ENCODE measurements at places on chromosomes 6 and 20.

DNA sequence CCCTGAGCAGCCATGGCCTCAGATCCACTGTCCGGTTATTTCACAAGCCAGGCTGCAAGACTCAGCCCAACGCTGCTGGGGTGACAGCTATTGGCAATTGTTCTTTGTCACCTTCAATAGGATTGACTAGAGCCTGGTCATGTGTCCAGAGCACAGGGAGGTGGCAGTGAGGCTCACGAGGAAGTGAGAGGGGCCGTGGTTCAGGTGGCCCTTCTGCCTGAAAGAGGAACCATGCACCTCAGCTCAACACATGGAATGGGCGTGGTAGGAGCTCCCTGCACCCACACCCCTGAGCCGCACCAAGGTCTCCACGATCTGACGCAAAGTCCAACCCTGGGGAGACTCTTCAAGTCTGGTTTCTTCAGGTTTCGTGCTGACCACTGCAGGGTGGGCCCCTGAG lies 184.8 kb upstream of the CDH4 start:
- DNase-seq, result no peak

DNA sequence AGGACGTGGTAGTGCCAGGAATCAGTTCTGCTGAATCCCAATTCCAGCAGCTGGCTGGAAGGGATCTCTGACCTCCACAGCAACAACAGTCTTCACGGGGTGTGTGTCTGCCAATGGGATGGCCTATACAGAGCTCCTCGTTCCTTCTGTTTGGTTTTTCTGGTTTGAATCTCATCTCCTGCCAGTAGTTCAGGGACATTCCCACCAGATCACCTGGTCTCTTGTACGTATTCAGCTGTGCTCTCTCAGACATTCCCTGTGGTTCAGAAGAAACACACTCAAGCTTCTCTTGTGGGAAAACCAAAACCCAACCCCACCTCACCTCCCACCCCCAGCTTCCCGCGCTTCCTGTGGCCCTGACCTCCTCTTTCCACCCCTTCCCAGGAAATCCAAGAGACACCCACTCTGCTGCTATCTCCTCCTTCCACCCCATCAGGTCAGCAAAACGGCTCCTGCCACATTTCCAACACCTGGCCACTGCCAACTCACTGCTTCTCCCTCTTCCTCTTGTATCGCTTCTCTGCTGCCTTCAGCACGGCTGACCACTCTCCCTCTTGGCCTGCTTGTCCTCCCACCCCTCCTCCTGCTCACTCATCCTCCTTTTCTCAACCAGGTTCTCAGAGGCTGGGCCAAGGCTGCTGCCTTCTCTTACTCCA lies 63.3 kb upstream of the PTGIS start:
- no peak for DNase-seq

GRCh38 chr6:168273441-168274036 lies 46.0 kb downstream of the DACT2 start:
- DNase-seq, result no peak

GRCh38 chr6:105641504-105641903 lies 238.6 kb upstream of the PREP start:
- no peak for DNase-seq

GRCh38 chr6:36677753-36678487 lies 594 bp upstream of the CDKN1A start:
- no peak for DNase-seq

GRCh38 chr20:59672576-59672975 lies 68.2 kb downstream of the PHACTR3 start:
- no peak for DNase-seq

DNA sequence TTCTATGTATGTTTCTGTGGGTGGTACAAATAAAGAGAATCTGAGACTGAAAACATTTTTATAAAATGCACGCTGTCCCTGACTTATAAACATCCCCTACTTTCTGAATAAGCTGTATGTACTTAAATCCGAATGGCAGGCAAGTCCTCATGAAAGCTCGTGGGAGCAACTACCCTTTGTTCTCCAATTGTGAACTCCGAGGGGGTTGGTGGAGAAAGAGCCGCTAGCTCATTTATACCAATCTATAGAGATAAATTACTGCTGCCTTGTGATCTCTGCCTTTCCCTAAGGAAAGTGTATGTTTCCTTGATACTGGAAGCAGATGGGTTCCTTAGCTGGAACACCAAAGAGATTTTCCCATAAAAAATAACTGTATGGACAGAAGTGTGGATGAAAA lies 84.5 kb downstream of the GJA10 start:
- no peak for DNase-seq

- DNase-seq, result no peak
These were observed 48.6 kb downstream of the TCP11 start for GRCh38 chr6:35092362-35093117.

DNA sequence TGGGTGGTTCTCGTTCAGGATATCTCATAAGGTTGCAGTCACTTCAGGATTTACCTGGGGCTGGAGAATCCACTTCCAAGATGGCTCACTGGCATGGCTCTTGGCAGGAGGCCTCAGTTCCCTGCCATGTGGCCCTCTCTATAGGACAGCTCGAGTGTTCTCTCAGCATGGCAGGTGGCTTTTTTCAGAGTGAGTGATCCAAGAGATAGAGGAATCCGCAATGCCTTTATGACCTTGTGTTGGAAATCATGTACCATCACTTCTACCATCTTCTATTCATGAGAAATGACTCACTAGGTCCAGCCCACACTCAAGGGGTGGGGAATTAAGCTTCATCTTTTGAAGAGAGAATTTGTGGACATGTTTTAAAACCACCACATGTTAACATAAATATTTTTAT lies 37.8 kb downstream of the PPP1R16B start:
- DNase-seq, result no peak

GRCh38 chr6:28311139-28311823 lies 24.7 kb downstream of the ZSCAN31 start:
- no peak for DNase-seq

GRCh38 chr6:168683621-168684020 lies 242.6 kb downstream of the SMOC2 start:
- no peak for DNase-seq

DNA sequence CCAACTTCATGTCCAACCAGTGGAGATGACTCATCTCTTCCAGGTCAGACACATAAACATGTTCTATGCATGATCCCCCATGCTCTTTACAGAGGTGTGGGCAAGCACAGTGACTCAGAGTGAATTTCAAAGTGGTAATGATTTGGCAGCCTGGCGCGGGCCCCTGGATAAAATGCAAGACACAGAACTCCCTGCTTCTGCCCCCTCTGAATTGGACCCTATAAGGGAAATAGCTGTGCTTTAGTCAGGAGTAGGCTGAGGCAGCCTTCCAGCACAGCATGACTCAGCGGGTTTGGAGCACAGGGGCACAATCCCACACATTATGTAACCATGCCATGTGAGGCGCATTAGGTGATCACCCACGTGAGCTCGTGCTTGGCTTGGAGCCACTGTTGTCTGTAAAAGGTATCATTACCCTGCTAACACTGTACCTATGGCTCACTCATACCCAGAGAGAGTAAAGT lies 127.4 kb downstream of the C6orf118 start:
- no peak for DNase-seq

GRCh38 chr6:16700202-16700915 lies 60.9 kb downstream of the ATXN1 start:
- no peak for DNase-seq

GRCh38 chr6:127069659-127070279 lies 48.7 kb upstream of the RSPO3 start:
- DNase-seq, result no peak

GRCh38 chr20:51008718-51009117 lies 14.2 kb downstream of the KCNG1 start:
- DNase-seq, result no peak

GRCh38 chr6:19102936-19103335 lies 715.8 kb downstream of the RNF144B start:
- no peak for DNase-seq

GRCh38 chr20:20733943-20734342 lies 21.5 kb upstream of the RALGAPA2 start:
- DNase-seq, result no peak

GRCh38 chr20:41034239-41034638 lies 5.6 kb downstream of the TOP1 start:
- no peak for DNase-seq
